Upper lobe of right lung (tissue), 1 donor: ENCODE measurements at places on chromosomes 1 and 21. TPM values are rescaled to one million over a fixed set of nuclear protein-coding genes. Genes with fewer than 3 reads are reported as not detected.

DNA sequence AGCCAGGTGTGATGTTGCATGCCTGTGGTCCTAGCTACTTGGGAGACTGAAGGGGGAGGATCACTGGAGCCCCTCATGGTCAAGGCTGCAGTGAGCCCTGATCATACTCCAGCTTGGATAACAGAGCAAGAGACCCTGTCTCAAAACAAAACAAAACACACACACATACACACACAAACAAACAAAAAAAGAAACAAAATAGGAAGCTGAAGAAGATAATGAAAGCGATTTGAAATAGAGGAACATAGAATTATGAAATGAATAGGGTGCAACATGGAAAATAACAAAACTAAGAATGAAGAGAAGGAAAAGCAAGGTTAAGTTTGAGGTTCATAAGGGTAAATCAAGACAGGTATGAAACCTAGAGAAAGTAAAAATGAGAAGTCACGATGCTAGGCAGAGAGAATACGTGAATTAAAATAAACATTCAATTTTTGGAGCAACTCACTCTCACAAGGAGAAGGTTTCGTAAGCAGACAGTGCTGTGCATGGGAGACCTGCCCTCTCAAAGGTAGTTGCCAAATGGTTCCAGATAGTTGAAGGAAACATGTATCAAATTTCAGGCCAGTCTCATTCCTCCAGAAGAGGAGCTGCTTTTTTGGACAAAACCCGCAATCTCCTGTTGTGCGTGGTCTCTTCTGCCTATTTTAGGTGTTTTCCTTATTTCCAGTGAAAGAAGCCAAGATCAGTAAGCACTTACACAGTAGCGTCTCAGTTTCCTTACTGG, 3.3 kb downstream of the CD46 start:
- no peaks in the 10 kb centered on the region for H3K27me3 ChIP-seq
- H3K4me1 ChIP-seq = peaks cover 51% of the 10 kb centered on the region
- no peak for DNase-seq
- H3K36me3 ChIP-seq = peaks cover 33% of the 10 kb centered on the region
- peak overlapping the region; percentile 93 for H3K4me3 ChIP-seq
- peak overlapping the region; percentile 33 for H3K27ac ChIP-seq

GRCh38 chr1:100538913-100539835, 1.2 kb downstream of the GPR88 start:
- H3K27ac ChIP-seq = no peak overlapping the region
- H3K4me3 ChIP-seq = peak overlapping the region; percentile 47
- H3K27me3 ChIP-seq = peaks cover 32% of the 10 kb centered on the region
- peaks cover 23% of the 10 kb centered on the region for H3K4me1 ChIP-seq
- H3K36me3 ChIP-seq = no peaks in the 10 kb centered on the region

- DNase-seq = no peak
- H3K36me3 ChIP-seq = no peaks in the 10 kb centered on the region
- H3K4me3 ChIP-seq = no peak overlapping the region
- no peaks in the 10 kb centered on the region for H3K4me1 ChIP-seq
- H3K27me3 ChIP-seq = peaks cover 36% of the 10 kb centered on the region
Observed at GRCh38 chr1:3706651-3707297, 45.5 kb upstream of the CCDC27 start.

DNA sequence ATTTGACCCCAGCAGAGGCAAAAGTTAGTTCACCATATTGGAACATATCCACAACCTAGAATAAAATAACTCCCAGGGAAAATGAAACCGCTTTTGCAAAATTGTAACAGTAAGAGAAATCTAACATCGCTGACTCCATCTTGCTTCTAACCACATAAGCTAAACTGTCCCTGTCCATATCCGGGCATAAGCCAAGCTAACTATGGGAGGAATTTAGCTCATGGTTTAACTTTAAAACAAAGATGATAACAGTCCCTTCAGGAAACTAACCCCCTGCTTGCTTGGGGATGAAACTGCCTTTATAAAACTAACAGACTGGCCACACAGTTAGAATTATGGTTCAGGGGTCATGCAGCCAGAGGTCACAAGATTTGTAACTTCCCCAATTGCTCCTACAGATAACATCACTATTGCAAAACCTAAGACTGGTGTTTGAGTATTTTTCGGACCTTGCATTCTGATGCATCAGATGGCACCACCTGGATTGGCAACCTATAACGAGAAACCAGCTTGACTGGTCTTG, 46.3 kb downstream of the TESK2 start:
- no peaks in the 10 kb centered on the region for H3K36me3 ChIP-seq
- no peaks in the 10 kb centered on the region for H3K4me1 ChIP-seq
- no peak for DNase-seq

- no peaks in the 10 kb centered on the region for H3K4me1 ChIP-seq
- no peak overlapping the region for H3K4me3 ChIP-seq
- DNase-seq = no peak
- no peaks in the 10 kb centered on the region for H3K27me3 ChIP-seq
Observed at GRCh38 chr1:177067752-177068410, 96.6 kb downstream of the ASTN1 start.

GRCh38 chr1:206663832-206664652, 20.7 kb upstream of the MAPKAPK2 start:
- H3K4me1 ChIP-seq = peaks cover 24% of the 10 kb centered on the region
- H3K4me3 ChIP-seq = no peak overlapping the region
- no peak overlapping the region for H3K27ac ChIP-seq
- no peaks in the 10 kb centered on the region for H3K36me3 ChIP-seq
- H3K27me3 ChIP-seq = no peaks in the 10 kb centered on the region
- DNase-seq = no peak

Gene IGSF9
- 2.2 TPM for total RNA-seq

Gene ANGPTL3
- total RNA-seq = not detected

DNA sequence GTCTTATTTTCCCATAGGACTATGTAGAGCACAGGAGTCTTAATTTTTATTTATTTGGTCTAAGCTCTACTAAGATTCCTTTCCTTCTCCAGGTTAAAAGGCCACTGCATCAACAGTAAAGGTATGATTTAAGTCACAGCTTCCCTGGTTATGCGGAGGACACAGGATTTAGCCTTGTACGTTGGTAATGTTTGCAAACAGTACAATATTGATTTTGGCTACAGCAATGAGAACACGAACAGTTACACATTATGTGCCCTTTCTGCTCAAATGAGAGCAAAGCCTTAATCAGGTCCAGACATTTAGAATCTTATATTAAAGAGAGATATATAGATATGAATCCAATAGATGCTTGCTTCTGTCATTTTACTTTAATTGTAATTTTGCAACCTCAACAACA, 264.0 kb downstream of the NUF2 start:
- no peak for DNase-seq
- no peaks in the 10 kb centered on the region for H3K36me3 ChIP-seq
- no peak overlapping the region for H3K4me3 ChIP-seq
- no peak overlapping the region for H3K27ac ChIP-seq

- H3K36me3 ChIP-seq = no peaks in the 10 kb centered on the region
- no peak for DNase-seq
- peaks cover 11% of the 10 kb centered on the region for H3K4me1 ChIP-seq
- H3K4me3 ChIP-seq = peak overlapping the region; percentile 48
Observed at GRCh38 chr1:61183471-61184039, 101.2 kb downstream of the NFIA start.

Gene DMBX1
- total RNA-seq = not detected

GRCh38 chr1:7432102-7432899, 338.8 kb upstream of the VAMP3 start:
- no peak overlapping the region for H3K4me3 ChIP-seq
- no peaks in the 10 kb centered on the region for H3K27me3 ChIP-seq
- H3K4me1 ChIP-seq = no peaks in the 10 kb centered on the region
- no peak for DNase-seq
- H3K27ac ChIP-seq = no peak overlapping the region
- H3K36me3 ChIP-seq = no peaks in the 10 kb centered on the region

DNA sequence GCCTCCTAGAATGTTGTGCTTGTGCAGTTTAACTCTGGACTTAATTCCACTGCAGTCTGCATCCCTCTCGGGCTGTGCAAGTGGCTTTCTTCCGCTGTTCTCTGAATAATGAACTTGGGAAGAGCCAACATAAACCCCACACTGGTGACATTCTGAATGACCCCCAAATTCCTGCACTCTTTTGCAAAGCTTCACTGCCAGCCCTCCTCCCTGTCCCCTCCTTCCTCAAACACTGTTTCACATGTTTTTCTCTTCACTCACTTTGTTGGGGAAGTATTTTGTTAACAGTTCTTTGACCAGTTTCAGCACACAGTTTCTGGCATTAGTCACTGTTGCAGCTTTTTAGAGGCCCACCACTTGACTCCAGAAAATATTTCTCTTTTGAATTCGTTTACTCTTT, 39.7 kb downstream of the GNG12 start:
- H3K27ac ChIP-seq = no peak overlapping the region
- peaks cover 29% of the 10 kb centered on the region for H3K4me1 ChIP-seq
- no peaks in the 10 kb centered on the region for H3K36me3 ChIP-seq
- H3K4me3 ChIP-seq = no peak overlapping the region
- DNase-seq = no peak
- H3K27me3 ChIP-seq = no peaks in the 10 kb centered on the region

DNA sequence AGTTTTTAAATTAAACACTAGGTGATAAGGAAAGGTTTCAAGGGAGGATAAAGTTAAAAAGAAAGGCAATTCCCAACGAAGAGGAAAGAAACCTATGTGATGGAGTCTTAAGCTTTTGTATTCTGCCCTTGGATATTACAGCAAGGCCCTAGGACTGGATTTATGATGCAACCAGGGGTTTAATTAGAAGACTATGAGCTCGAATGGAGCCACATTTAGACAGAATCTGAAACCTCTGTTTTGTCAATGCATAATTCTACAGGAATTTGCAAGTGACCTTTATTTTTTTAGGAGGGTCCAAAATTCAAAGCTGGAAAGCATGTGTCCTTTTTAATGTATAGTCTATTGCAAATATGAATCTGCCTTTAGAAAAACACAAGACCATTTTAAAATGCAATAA, 37.9 kb downstream of the TGFB2 start:
- no peaks in the 10 kb centered on the region for H3K27me3 ChIP-seq
- no peak overlapping the region for H3K27ac ChIP-seq
- no peaks in the 10 kb centered on the region for H3K36me3 ChIP-seq
- no peak for DNase-seq
- H3K4me3 ChIP-seq = no peak overlapping the region
- peaks cover 19% of the 10 kb centered on the region for H3K4me1 ChIP-seq

DNA sequence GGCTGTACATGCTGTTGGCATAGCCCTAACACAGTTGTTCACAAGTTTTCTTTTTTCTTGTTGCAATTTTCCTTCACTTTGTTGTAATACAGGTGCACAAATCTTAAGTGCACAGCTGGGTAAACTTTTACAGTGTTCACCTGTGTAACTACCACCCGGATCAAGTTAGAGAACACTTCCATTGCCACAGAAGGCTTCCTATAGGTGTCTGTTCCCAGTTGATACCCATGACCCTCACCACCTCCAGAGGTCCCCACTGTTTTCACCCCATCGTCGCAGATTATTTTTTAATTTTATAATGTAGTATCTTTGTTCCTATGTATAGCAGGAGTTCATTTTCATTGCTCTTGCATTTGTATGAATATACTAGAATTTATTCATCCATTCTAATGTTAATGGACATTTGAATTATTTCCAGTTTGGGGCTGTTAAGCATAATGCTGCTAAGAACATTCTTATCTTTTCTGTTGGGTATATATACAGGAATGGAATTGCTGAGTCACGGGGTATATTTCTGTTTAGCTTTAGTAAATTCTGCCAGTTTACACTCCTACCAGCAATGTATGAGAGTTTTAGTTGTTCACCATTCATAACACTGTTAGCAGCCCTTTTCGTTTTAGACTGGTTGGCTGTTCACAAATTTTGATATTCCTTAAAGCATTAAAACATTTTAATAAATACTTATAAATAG, 16.4 kb downstream of the SPRTN start:
- H3K27me3 ChIP-seq = no peaks in the 10 kb centered on the region
- DNase-seq = no peak
- no peak overlapping the region for H3K4me3 ChIP-seq
- peaks cover 40% of the 10 kb centered on the region for H3K36me3 ChIP-seq

GRCh38 chr21:26212220-26212619, 41.6 kb upstream of the APP start:
- H3K27me3 ChIP-seq = no peaks in the 10 kb centered on the region
- H3K4me3 ChIP-seq = no peak overlapping the region
- H3K27ac ChIP-seq = no peak overlapping the region
- no peaks in the 10 kb centered on the region for H3K4me1 ChIP-seq

Gene ATP6V1G3
- total RNA-seq = not detected

Gene HRNR
- total RNA-seq = not detected

GRCh38 chr1:221672239-221672645, 69.6 kb downstream of the DUSP10 start:
- H3K4me3 ChIP-seq = no peak overlapping the region
- no peaks in the 10 kb centered on the region for H3K27me3 ChIP-seq
- H3K36me3 ChIP-seq = no peaks in the 10 kb centered on the region
- H3K27ac ChIP-seq = no peak overlapping the region

DNA sequence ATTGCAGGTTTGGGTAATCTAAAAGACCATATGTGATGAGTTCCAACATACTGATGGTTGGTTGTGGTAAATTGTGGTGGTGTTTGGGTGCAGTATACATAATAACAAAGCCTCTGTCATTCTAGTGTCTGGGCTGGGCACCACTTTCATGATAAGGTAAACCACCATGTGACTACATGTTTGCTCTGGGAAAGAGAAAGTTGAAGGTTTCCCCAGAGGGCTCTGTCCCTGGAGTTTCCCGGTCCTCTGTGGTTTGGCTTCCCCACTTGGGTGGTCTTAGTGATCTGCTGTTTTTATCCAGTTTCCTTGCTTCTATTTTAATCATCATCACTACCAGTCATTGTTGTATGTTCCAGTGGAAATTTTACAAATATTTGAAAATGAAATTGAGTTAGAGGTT, 55.9 kb upstream of the TSPAN2 start:
- H3K36me3 ChIP-seq = no peaks in the 10 kb centered on the region
- H3K4me1 ChIP-seq = no peaks in the 10 kb centered on the region
- no peak overlapping the region for H3K27ac ChIP-seq
- H3K4me3 ChIP-seq = no peak overlapping the region

DNA sequence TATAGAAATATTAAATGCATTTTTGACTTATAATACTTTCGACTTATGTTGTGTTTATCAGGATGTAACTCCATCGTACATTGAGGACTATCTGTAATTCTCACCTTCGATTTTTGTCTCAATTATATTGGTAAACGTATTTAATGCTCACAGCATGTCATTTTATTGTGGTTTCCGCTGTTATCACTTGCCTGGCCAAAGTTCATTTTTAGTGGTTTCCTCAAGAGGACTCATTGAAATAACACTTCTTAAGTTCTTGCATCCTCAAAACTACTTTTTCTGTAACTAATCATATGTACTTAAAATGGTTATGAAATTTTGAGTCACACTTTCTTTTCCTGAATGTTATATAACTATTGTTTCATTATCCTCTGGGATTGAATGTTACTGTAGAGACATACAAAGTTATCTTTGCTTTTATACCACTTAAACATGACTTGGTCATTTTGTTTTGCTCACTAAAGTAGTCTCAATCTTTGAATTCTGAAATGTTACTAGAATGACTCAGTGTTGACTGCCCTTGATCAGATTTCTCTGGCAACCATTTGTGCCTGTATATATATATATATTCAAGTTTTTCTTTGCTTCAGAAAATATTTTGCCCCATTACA, 289.6 kb upstream of the PROX1 start:
- no peaks in the 10 kb centered on the region for H3K4me1 ChIP-seq
- H3K27me3 ChIP-seq = no peaks in the 10 kb centered on the region
- H3K27ac ChIP-seq = no peak overlapping the region
- no peaks in the 10 kb centered on the region for H3K36me3 ChIP-seq
- no peak overlapping the region for H3K4me3 ChIP-seq

GRCh38 chr21:22900490-22900889, 1902.3 kb downstream of the NCAM2 start:
- H3K27me3 ChIP-seq = no peaks in the 10 kb centered on the region
- no peak overlapping the region for H3K27ac ChIP-seq
- no peak for DNase-seq
- no peaks in the 10 kb centered on the region for H3K36me3 ChIP-seq

- no peaks in the 10 kb centered on the region for H3K36me3 ChIP-seq
- H3K27ac ChIP-seq = no peak overlapping the region
- H3K4me1 ChIP-seq = no peaks in the 10 kb centered on the region
- peak; percentile 69 for DNase-seq
Observed at GRCh38 chr1:14778898-14779865, 180.7 kb downstream of the KAZN start.
